ENCODE measurements at places on chromosomes 11 and 22.
A peak's percentile ranks its signal among the peaks of the same experiment; 100 is the strongest.

- no peak for DNase-seq
Observed at GRCh38 chr11:82765466-82766034, 31.9 kb upstream of the FAM181B start.

DNA sequence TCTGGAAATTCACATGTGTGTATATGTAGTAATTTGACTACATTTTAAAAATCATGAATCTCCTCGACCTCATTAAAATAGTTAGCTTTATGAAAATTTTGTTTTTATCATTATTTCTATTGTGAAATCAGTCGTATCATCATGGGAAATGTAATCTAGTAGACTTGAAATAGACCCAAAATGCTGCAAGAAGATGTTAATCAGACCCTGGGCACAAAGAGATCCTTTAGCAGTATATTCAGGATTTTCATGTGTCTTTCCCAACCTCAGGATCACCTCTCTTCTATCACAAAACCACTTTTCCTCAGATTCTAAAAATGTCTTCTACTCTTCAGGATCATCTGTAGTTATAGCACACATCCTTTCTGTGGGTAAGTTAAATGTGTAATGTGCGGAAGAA is 74.9 kb upstream of the ADSL start:
- DNase-seq = no peak

GRCh38 chr11:63262547-63262946 is 19.1 kb upstream of the SLC22A25 start:
- no peak for DNase-seq

DNA sequence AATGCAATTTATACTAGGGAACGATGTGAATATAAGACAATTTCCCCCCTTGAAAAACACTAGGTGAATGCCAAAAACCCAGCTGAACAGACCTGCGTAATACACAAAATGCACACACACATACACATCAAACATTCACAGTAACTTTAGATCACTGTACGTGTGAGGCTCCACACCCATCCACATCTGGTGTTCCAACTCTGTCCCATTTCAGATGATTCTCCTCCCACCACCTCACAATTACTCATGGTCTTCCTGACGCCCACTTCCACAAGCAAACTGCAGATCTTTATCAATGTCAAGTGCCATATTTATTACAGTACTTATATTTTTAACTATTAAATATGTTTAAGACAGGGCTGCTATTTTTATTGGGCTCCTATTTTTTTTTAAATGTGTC is 57.8 kb upstream of the TENM4 start:
- no peak for DNase-seq

- DNase-seq = no peak
Observed at GRCh38 chr11:122808478-122808869, 29.8 kb upstream of the CRTAM start.

DNA sequence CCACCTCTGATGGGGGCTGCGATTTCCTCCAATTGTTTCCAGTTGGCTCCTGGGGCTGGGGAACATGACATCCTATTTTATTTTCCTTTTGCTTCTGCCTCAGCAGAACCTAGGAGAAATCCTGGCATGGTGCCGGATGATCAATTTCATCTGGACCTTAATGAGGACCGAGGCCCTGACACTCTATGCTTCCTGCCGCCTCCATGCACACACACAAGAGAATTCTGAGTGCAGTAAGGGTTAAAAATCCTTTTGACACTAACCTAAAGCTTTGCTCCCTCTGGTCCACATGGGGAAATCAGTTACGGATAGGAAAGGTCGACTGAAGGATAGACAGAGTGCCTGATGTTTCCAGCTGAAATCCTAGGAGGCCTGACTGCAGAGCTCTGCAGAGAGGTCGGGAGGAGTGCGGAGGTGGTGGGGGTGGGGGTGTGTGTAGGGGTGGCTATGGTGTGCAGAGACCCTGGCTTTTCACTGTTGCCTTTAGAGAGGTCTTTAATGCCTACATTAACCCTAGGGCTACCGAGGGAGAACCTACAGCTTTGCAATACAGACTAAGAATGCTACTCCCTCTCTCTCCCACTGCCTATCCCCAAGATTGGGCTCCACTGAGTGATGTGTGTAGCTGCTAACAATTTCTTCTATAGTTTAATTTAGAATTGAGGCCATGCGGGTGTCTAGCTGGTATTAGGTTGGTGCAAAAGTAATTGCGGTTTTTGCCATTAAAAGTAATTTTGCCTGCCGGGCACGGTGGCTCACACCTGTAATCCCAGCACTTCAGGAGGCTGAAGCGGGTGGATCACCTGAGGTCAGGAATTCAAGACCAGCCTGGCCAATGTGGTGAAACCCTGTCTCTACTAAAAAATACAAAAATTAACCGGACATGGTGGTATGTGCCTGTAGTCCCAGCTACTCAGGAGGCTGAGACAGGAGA is 53.6 kb upstream of the INCENP start:
- DNase-seq = no peak

- no peak for DNase-seq
Observed at GRCh38 chr11:112523031-112523430, 262.4 kb upstream of the PLET1 start.

DNA sequence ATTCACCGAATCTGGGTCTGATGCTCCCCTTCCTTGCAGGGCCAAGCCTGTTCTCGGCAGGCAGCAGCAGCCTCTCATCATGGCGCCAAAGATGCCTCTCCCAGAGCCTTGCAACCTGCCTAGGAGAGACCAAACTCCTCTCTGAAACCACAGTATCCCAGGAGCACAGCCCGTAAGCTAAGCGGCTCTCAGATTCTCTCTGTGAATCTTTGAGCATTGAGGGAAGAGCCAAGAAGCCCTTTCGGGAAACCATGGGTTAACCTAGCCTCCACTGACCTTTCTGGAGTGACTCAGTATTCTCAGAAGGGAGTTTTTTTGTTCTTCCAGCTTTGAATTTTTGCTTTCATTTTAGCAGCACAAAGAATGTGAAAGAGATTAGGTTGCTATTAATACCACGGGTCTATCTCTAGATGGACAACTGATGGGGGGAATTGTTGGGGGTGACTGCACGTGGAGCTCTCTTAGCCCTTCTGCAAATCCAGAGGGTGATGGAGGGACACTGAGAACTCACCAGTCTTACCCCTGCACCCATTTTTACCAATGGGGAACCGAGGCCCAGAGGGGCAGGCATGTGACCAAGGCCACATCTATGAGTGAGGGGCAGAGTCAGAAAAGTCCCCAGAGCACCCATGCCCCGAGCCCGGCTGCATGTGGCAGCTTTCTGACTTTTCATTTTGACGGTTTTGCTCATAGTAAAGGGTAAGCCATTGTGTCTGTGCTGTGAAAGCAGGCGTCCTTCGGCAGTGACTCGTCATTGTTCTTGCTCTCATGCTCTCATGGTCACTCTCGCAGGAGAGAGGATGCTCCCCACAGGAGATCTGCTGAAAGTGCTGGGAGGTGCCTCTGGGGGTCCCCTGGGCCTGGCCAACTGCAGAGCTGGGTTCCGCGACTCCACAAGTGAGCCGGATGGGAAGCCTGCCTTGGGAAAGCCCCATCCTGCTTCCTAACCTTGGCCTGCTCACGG is 36.0 kb downstream of the IRAG1 start:
- no peak for DNase-seq

- DNase-seq = no peak
Observed at GRCh38 chr11:2662024-2662312, 37.8 kb downstream of the KCNQ1OT1 start.

- no peak for DNase-seq
Observed at GRCh38 chr11:126499131-126499752, 143.8 kb downstream of the ST3GAL4 start.

DNA sequence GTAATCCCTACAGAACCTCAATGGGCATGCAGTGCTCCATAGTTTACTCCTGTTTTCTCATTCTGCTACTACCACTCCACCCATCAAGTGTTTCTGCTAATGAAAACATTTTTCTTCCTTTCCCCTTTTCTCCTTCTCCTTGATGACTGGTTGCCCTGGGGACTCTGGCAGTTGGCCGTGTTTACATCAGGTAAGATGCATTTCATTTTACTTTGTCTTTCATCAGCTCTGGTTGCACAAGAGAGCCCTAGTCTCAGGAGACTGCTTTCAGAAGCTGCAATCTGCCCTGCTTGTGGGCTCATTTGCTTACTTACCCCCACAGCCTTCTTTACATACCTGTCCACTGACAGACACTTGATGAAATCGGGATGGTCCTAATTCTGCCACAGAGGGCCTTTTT is 19.6 kb upstream of the LIMK2 start:
- DNase-seq = no peak

DNA sequence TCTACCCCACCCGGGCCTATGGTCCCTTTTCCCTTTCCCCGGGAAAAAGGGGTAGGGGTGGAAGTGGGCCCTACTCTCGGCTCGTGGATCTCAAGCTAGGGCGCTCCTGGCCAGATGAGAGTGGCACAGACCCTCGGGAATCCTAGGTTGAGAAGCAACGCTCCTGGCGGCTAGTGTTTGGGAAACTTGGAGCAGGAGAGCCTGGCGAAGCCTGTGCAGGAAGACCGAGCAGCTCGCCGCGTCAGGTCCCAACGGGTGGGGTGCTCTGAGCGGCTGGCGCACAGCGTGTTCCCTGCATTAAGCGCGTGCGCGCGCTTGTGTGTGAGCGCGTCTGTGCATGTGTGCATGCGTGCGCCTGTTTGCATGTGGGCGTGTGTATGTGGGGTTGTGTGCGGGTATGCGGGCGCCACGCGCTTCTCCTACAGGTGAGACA is 7.1 kb upstream of the FLI1 start:
- DNase-seq = peak; percentile 48

DNA sequence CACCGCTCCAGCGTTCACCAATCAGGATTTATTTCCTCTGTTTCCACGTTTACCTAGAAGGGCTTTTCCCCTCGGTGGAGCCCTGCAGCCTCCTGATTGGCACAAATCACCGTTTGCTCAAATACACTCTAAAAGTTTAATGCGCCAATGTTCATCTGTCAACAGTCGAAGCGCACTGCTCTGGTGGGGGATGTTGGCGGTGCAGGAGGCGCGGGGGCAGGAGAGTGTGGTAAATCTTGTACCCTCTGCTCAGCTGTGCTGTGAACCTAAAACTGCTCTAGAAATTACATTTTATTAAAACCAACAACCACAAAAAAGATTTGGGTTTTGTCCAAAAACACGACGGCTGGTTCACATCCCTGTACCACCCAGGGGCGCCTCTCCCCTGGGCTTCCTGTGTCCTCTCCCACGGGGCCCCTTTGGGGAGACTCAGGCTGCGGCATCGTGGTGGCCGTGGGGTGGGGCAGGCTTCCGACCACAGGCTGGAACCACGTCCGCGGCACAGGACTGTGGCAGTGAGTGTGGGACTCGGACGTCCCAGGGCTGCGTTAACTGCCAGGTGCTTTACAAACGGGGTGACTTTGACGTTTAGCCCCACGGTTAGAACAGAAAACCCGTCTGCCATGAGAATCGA is 13.5 kb downstream of the TTLL8 start:
- no peak for DNase-seq

- DNase-seq = no peak
Observed at GRCh38 chr11:35845860-35846259, 98.0 kb upstream of the LDLRAD3 start.

- no peak for DNase-seq
Observed at GRCh38 chr11:61866958-61867343, 24.4 kb downstream of the FADS3 start.

- peak; percentile 44 for DNase-seq
Observed at GRCh38 chr11:36469063-36469462, 41.0 kb downstream of the TRAF6 start.

- no peak for DNase-seq
Observed at GRCh38 chr22:30863081-30863833, 105.3 kb downstream of the MORC2 start.

DNA sequence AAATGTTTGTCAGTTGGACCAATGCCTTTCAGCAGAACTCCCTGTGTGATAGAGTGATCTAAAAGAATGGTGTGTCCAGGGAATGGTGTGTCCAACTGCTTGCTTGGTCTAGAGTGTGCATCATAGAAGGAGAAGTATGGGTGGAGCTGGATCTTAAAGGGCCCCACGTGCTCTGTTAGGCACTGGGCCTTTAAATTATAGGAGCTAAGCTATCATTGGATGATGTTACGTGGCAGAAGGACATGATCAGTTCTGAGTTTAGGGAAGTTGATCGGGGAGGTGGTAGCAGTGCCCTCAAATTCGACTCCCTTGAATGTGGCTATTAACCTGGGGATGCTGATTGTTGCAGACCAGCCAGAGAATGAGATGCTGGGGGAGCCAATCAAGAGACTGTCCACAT is 16.4 kb downstream of the STX3 start:
- no peak for DNase-seq

- peak; percentile 61 for DNase-seq
Observed at GRCh38 chr22:22207845-22208564, 36.6 kb upstream of the VPREB1 start.

- DNase-seq = no peak
Observed at GRCh38 chr11:134679592-134679991, 267.6 kb upstream of the B3GAT1 start.

- DNase-seq = no peak
Observed at GRCh38 chr11:12069066-12069676, 41.2 kb upstream of the MICAL2 start.

DNA sequence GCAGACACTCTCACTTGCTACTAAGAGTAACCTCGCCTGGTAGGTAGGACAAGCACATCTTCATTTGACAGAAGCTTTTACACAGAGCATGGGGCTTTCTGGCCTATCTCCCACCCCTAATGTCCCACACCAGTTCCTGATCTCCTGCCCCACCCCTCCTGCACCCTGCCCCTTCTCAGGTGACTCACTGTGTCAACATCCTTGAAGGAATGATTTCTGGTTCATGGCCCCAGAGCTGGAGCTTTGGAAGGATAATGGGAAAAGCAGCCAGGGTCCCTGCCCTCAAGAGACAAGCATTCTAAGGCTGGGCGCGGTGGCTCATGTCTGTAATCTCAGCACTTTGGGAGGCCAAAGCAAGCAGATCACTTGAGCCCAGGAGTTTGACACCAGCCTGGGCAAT is 47.2 kb downstream of the LRFN4 start:
- DNase-seq = no peak

DNA sequence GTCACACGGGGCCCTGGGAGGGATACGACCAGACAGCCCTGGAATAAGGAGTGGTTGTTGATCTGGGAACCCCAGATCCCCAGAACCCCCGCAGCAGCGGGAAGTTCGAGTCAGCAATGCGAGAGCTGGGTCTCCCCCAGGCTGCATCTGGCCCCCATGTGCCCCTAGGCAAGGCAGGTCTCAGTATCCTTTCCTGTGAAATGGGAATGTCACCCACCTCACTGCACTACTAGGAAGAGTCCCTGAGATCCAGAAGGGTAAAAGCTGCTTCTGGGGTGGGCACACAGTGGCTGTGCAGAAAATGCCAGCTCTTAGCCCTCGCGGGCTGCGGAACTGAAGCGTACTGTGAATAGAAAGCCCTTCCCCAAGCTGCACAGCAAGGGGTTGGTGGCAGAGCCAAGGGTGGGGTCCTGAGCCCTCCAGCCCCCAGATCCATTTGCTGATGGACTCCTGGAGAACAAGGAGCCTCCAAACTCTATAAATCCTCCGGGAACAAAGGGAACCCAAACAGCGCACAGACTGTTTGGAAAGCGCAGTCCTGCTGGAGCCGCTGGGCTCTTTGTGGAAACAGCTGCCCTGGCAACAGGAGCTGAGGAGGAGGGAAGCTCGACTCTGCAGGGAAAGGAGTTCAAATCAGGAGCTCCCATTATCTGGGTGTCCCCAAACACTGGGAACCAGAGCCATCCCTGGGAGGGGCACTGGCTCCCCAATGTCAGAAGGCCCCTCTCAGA is 68.2 kb upstream of the SHISAL1 start:
- no peak for DNase-seq

All from effector memory CD8-positive, alpha-beta T cell (primary cell).